ENCODE measurements at places on chromosomes 4 and X. TPM values are rescaled to one million over a fixed set of nuclear protein-coding genes. Genes with fewer than 3 reads are reported as not detected.
A peak's percentile ranks its signal among the peaks of the same experiment; 100 is the strongest.

GRCh38 chr4:152117054-152117453, 356.2 kb upstream of the GATB start:
- no peak for DNase-seq

Gene KDM6A
- total RNA-seq, result 28.4 TPM

Gene TEX13D
- total RNA-seq, result not detected

Gene GJB1
- total RNA-seq, result not detected

DNA sequence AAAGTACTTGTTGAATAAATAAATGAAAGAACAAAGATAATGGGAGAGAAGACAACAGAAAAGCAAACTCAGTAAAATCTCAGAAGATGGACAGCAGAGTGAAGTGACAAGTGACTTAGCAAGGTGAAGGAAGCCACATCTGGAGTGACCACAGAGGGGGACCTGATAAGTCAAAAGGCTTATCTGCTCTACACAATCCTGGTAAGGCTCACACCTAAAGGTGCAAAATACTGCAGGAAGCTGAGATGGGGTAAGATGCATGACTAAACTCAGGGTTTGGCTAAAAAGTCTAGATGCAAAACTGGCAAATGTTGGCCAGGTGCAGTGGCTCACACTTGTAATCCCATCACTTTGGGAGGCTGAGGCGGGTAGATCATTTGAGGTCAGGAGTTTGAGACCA, 22.2 kb downstream of the TRMT2B start:
- no peak for DNase-seq

DNA sequence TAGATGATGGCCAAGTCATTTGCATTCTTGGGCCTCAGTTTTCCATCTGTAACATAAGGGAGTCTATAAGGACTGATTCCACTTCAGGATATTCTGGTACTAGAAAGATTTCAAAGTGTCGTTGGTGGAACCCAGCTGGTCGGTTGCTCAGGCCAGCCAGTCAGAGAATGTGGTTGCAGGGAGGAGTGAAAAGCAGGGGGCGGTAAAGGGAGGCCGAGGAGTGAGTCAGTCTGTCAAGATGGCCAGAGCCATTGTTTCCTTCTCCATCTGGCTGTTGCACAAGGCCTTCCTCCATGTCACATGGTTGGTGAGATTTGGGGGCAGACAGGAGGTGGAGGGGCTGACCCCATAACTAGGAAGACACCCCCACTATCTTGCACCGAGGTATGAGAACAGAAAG, 38.2 kb downstream of the STARD8 start:
- peak; percentile 63 for DNase-seq

DNA sequence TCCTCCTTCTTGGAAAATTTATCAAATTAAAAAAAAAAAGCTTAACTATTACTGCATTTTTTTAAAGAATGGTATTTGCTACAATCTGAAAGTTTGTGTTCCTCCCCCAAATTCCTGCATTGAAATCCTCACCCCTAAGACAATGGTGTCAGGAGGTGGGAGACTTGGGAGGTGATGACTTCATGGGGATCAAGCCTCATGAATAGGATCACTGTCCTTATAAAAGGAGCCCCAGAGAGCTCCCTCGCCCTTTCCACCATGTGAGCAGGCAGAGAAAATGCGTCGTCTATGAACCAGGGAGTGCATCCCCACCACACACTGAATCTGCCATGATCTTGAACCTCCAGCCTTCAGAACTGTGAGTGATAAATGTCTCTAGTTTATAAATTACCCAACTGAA, 38.0 kb downstream of the DHRSX start:
- no peak for DNase-seq

Gene RAI2
- 1.3 TPM for total RNA-seq

Gene NAP1L3
- total RNA-seq, result 1.3 TPM

DNA sequence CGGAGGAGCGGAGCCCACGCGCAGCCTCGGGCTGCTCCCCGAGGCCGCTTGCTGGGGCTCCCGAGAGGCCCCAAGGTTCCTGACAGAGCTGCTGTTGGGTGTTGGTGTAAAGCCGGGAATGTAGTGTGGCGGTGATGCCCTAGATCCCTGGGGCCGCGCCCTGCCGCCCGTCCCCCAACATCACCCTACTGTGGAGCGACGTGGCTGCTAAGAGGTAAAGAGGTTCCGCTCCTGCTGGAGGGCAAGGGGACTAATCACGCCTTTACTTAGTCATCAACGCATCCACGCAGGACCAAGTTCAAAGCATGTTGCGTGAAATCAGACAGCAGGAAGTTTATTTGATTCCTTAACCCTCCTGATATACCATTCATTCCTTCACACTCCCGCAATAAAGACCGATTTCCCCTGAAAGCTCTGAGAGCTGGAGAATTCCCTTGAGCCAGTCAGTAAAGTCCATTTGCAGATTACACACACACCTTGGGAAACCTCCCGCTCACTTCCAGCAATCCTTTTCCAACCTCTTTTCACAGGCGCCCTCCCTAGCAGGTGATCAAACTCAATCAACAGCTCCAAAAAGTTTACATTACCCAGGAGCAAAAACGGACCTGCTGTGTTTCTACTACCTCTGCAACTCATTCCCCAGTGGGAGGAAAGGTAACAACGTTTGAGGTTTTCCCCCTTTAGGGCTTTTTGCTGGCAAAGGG, 579 bp upstream of the GABRA2 start:
- DNase-seq, result no peak

Gene KLF8
- 1.0 TPM for total RNA-seq

DNA sequence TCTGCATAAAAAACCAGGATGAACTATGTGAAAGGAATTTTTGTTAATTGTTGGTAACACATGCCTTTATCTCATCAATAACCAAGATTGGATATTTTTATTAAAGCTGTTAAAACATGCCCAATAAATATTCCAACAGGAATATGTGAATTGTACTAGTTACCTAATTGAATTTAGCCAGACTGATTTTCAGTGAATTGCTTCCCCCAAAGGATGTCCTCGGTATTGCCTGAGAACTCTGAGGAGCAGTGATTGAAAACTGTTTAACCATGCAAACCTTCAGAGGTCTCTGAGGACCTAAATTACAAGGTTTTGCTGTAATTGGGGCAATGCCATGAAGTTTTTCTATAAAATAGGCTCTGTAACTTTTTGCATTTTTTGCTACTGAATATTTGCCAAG, 66.6 kb downstream of the BLTP1 start:
- DNase-seq, result peak; percentile 39

Gene SLC26A1
- total RNA-seq, result 0.33 TPM

DNA sequence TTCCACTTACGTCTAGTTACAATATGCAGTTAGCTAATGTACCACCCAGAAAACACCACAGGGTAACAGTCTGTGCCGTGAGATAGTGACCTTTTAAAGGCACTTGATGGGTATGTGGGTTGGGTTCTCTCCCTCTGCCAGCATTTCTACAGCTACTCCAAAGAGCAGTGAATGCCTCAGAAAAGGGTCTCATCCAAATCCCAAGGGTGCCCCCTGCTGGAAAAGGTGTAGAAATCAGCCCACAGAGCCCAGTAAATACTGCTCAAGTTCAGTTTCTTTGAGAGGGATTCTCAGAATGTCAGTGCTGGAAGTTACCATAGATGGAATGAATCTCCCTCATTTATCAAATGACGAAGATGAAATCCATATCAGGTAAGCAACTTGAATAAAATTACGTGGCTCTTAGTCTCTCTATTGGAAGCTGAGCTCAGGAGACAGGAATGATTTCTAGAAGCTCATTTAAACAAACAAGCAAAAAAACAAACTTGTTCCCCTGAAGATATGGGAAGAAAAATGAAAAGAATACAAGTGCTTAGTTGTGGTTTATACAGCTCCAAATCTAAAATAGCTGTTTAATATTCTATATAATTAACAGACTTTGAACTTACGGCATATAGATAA, 9.5 kb downstream of the RNF175 start:
- DNase-seq, result peak; percentile 62

DNA sequence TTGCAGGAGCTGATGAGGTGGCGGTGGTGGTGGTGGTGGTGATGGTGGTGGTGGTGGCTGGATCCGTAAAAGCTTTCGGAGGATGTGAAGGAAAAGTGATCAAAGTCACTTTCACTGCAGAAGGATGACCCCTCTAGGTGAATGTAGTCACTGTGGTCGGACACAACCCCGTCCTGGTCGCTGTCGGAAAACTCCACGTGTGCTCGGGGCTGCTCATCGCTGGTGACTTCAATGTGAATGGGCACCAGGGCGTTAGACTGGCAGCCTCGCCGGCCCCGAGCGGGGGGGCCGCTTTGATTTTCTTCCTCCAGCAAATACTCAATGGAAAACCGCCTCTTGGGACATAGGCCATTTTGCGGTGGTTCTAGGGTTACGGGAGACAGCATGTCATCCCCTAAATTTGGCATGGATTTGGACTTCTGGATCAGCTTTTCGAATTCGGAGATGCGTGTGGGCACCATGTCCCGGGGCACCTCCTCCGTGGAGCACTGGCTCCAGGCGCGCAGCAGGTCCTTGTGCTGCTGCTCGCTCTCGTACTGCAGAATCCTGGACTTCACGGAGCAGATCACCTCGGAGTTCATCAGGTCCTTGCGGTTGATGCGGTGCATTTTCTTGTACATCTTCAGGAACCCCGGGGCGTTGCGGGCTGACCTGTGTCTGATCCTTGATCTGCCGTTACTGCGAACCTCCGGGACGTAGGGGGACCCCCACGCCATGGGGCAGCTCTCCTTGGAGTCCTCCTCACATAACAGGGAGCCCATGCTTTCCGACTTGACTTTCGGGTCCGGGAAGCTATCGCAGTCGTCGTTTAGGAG, 88.3 kb upstream of the PDLIM3 start:
- no peak for DNase-seq

DNA sequence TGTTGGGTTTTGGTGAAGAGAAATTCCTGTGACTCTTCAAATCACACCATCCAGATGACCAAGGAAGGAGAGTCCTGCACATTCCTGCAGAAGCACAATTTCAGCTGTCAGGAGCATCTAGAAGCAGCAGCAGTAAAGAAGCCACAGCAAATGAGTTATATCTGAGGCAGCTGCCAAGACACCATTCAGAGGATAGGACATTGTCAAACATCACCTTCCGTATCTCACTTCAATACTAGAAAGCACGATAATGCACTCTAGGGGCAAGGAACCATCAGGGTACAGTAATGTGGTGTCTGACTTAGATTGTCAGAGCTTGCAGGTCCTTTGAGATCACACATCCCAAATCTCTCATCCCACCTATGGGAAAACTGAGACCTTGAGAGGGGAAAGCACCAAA, 134.5 kb downstream of the COL4A6 start:
- no peak for DNase-seq

Gene ADGRL3
- total RNA-seq, result 0.26 TPM

DNA sequence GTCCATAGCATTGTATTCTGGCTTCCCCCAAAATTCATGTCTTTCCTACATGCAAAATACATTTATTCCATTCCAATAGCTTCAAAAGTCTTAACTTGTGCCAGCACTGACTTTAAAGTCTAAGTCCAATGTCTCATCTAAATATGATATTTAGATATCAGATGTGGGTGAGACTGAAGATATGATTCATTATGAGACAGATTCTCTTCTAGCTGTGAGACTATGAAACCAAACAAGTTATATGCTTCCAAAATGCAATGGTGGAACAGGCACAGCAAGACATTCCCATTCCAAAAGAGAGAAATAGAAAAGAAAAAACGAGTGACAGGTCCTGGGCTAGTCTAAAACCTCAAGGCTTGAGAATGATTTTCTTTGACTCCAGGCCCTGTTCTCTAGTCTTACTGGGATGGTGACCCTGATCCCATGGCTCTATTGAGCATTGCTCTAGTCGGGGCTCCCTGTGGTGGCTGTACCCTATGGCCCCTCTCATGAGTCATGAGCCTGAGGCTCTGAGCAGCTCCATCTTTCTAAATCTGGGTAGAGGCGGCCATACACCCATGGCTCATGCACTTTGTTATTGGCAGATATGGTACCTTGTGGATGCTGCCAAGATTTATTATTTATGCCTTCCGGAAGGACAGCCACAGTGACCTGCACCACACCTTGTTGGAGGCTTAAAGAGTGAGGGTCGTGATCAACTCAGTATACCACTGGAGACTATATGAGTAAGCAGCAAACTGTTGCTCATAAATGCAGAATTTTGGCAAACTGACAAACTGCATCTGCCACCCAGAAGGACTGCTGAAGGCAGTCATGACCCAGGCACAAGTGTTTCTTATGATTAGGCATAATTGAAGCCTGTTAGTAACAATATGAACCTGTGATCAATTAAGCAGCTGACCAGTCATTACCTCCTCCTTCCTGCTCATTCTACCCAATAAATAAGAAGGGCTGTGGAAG, 38.5 kb upstream of the BOD1L1 start:
- peak; percentile 6 for DNase-seq

Gene CXXC4
- total RNA-seq, result under 0.01 TPM

GRCh38 chr4:147340111-147340510, 140.8 kb upstream of the EDNRA start:
- DNase-seq, result peak; percentile 86

GRCh38 chr4:129526812-129527211, 430.9 kb downstream of the C4orf33 start:
- no peak for DNase-seq

- DNase-seq, result peak; percentile 46
Observed at GRCh38 chr4:113469023-113469390, 292.5 kb downstream of the CAMK2D start.

GRCh38 chr4:109752525-109752924, 22.7 kb upstream of the PLA2G12A start:
- DNase-seq, result no peak

DNA sequence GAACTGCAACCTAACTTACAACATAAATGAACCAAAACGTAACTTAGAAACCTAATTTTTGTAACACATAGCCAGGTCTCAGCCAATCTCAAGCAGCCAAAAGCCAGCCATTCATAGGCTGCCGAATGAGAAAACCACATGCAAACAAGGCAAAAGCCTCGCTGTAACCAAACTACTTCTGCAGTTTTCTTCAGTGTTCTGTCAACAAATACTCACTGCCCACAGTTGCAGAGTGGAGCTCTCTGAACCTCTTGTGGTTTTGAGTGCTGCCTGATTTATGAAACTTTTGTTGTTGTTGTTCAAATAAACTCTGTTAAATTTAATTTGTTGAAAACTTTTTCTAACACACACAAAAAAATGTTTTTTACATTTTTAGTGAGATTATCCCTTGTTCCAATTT, 251.2 kb downstream of the PAPSS1 start:
- no peak for DNase-seq

DNA sequence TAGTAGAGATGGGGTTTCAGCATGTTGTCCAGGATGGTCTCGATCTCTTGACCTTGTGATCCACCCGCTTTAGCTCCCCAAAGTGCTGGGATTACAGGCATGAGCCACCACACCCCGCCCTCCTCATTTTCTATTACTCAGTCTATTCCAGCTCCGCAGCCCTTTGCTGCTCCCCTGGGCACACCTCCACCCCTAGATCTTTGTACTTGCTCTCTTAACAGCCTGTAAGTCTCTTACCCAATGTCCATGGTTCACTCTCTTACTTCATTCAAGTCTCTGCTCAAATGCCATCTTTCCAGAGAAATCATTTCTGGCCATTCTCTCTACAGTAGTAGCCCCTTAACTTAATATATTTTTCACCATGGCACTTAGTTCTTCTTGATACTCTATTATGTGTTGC, 64.7 kb downstream of the LDB2 start:
- no peak for DNase-seq

DNA sequence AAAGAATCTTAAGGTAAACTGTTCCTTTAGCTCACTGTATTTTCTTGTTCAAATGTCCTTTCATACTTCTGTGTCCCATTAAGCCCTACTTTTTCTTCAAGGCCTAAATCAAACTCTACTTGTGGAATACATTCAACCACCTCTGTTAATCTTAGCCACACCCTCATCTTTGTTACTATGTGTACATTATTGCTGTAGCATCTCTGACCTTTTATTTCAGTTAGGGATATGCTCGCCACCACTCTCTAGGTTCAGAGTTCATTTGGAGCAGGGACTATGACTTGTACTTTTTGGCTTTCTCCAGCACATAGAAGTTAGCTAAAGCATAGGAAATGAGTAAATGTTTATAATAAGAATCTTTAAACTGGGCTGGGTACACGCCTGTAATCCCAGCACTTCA, 6.8 kb upstream of the PNPLA4 start:
- no peak for DNase-seq

Measured in fibroblast of lung (primary cell).